Anterior cingulate cortex (tissue), 58 donors: ENCODE measurements at places on chromosomes 12 and 14.

DNA sequence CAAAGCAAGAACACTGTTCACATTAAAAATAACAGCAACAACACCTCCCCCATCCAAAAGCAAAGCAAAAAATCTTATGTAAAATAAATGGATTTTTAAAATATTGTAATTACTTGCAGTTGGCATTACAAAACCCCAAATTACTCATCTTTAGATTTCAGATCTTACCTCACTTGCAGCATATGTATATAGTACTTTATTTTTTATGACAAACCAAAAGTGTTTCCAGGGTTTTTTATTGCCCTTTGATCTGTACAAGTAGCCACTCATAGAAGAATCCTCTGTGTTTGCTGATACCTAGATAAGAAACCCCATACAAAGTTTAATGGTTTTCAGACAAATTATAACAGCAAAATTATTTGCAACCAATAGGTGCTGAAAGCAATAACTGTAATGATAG, 12.2 kb upstream of the NR2C1 start:
- DNase-seq: no peak

DNA sequence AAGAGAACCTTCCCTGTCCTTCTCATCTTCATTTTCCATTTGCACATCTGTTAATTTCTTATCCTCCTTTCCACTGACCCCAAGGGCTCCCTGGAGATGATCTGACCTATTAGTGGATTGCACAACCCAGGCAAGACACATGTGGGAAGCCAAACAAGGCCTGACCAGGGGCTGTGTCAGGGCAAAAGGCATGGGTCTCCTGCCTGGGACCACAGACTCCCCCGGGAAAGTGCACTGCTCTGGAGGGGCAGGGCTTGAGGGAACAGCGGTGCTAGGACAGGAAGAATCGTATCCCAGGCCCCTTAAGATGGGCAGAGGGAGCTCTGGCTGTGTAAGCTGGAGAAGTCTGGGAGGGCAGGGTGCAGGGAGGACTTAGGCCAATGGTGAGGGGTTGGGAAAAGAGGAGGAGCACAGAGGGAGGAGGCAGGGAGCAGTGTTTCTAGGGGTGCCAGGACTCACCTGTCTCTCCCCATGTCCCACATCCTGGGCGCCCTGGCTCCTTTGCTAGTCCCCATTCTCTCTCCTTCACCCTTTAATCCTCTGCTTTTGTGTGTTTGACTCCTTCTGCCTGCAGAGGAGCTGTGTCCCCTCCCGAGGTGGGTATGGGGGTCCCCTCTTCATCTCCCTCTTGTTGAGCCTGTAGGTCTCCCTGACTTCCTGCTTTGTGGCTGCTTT, 25.3 kb downstream of the PLEKHG3 start:
- no peak for DNase-seq

GRCh38 chr12:53042607-53043454, 7.0 kb upstream of the TNS2 start:
- DNase-seq: no peak

DNA sequence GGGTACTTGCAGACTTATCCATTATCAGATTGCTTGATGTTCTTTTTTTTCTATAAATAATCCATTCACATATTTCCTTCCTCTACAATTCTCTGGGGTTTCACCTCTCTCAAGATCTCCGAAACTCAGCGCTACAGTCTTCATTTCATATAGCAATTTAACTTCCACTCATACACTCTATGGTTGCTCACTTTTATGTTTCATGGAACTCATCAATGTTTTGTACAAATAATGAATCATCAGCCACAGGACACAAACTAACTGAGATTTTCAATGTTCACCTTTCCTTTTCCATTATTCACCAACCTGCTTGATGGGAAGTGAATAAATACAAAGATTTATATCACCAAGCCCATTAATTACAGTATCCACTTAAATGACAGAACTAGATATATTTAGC, 534.7 kb downstream of the LRFN5 start:
- DNase-seq: no peak

DNA sequence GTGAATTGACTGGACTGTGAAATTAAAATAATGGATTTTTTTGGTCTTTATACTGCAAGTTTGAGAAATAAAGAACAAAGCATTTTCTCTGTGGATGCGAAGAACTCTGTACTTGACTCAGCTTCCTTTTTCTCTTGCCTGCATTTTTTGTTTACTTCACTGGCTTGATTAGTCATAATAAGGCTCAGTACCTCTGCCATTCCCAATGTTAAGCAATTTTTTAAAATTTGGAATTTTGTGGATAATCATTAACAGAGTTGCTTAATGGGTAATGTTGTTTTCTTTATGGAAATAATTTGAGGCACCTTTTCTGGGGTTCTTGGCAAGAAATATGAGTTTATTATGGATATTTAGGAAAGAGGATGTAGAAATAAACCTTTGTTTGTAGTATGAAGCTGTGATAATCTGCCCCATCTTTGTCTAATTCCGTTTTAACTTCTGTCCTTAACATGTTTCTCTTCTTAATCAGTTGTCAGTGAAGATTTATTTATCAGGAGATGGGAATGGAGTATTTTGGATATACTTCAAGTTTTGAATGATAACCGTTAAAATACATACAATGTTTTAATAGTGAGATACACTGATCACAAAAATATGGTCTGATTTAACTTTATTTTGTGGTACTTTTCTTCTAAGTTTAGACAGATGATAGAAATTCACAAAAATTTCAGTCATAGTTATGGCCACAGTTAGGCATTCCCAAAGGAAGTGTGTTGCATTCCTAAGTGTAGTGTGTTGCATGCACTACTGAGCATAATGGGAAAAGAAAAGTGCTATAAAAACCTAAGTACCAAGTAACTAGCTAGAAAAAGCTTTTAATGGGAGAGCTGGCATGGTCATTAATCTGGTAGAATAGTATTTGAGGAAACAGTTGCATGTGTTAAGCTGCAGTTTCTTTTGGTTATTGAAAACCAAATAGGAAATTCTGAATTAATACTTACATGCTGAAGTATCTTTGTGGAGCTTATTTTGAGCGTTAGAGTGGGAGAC, 27.7 kb downstream of the WNK1 start:
- no peak for DNase-seq

DNA sequence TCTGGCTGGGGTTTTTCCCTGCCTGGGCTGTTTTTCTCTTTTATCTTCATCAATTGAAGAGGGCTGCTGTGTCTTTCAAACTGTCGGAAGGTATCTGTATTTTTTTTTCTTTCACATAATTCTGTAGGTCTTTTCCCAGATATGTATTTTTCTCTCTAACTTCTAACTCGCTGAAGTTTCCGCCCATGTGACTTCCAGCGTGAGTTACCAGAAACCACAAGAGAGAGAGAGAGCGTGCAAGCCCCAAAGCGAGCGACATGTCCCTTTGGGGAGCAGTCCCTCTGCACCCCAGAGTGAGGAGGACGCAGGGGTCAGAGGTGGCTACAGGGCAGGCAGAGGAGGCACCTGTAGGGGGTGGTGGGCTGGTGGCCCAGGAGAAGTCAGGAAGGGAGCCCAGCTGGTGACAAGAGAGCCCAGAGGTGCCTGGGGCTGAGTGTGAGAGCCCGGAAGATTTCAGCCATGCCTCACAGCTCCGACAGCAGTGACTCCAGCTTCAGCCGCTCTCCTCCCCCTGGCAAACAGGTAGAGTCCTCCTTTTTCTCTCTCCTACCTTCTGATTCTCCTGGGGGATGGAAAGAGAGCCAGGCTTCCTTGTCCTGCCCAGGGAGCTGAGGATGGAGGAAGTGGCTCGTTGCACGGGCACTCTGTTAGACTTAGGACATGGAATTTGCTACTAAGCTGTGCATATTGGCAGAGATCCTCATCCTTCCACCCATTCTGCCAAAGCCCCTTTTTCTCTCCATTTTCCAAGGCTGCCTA, at the start of gene BATF:
Gene BATF (plus strand): TSS at position 246 of the 759 bp plus-strand sequence. CDS start 214 bp downstream, at position 460.
- DNase-seq: no peak

DNA sequence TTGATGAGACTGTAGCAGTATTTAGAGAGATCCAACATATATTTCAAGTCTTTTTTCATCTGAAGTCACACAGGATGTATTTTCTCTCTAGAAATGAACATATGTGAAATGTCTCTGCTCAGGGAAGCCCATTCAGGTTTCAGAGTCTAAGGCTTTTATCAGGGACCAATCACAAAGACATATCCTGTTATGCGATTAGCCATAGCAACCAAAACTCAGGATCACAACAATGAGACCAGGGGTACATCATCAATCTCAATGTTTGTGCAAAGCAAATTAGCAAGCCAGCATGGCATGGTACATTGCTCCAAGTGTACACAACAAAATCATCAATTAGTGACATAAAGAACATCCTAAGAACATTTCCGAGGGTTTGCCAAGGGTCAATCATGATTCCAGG, 99.2 kb upstream of the AMN1 start:
- no peak for DNase-seq

- no peak for DNase-seq
Observed at GRCh38 chr12:74169607-74170006, 368.0 kb upstream of the ATXN7L3B start.

DNA sequence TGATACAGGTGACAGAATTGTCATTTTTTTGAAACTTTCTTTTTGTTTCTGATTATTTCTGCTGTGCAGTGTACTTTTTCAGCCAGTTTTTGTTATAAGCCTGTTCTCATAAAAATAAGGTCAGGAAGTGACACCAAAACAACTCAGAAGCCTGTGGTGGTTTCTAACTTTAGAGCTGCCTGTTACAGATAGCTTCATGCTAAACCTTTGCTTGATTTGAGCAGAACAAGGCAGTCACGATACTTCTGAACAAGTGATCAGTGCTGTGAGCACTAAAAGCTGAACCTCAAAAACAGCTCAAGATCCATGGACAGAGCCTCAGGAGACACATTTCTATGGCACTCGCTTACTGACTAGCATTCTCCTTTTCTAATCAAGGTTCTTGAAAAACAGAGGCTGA, 82.0 kb downstream of the PRKCH start:
- no peak for DNase-seq

- DNase-seq: no peak
Observed at GRCh38 chr14:29216268-29217232, 450.0 kb downstream of the FOXG1 start.

GRCh38 chr14:94046696-94047250, 20.6 kb downstream of the OTUB2 start:
- DNase-seq: no peak

DNA sequence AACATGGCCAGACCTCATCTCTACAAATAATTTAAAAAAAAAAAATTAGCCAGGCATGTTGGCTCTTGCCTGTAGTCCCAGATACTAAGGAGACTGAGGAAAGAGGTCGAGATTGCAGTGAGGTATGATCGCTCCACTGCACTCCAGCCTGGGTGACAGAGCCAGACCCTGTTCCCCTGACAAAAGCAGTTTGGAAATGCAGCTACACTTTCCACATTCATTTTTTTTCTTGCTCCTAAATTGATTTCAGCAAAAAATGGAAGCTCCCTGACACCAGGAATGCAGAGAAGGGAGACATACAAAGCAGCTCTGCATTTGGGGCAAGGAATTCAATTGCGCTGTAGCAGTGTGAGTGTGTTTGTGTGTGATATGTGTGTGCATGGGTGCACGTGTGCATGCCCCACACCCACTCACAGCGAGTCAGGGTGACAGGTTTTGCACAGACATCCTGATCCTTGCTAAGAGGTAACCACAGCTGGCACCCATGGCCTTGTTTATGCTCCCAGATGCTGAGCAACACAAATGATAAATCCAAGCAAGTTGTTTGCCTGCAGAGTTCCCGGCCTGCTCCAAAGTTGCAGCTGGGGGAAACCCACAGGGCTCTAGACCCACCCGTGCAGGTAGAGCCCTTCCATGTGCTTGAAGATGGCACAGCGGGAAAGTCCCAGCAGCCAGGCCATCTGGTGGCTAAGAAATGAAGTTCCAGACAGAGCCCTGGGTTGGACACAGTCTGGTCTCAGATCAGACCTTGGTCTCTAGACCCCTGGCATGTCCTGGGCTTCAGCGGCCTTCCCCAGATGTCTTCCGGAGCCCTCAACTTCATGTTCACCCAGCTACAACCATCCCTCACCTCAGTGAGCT, 25.9 kb upstream of the BDKRB2 start:
- DNase-seq: no peak

GRCh38 chr14:96852823-96853422, 55.7 kb downstream of the VRK1 start:
- DNase-seq: no peak

DNA sequence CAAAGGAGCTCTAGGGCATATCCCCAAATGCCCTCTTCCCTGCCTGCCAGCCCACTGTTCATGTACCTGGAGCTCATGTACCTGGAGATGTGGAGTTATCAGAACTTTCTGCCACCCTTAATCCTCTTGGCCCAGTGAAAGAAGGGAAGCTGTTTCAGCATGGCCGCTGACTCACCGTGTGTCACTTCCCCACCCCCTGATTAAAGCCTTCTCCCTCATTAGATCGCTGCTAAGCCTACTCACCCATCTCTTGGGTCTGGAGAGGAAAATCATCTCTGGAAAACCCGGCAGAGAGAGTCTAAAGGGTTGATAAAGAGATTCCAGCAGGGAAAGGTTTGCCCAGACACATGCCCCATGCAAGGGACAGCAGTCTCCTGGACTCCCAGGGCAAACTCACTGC, 4.5 kb upstream of the LTBP2 start:
- DNase-seq: no peak

- no peak for DNase-seq
Observed at GRCh38 chr14:81329640-81330381, 70.3 kb downstream of the STON2 start.

GRCh38 chr12:53300187-53300586, 692 bp downstream of the MYG1 start:
- no peak for DNase-seq

DNA sequence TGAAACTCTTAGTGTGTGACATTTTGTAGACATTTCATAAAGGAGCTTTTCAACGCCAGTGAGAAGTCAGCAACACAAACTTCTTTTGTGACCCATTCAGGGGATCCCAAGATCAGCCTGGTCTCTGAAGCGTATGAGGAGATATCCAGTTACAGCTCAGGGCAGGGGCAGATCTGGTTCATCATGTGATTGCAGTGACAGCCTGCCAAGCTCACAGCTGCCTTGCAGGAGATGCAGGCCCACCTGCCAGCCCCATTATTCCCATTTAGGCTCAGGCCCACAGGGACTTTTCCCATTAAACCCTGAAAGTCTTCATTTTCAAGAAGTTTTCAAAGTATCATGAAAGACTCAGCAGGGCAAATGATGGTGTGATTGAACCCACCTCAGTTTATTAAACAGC, 38.3 kb downstream of the SRGAP1 start:
- no peak for DNase-seq

- no peak for DNase-seq
Observed at GRCh38 chr12:2583091-2583497, 211.7 kb upstream of the FKBP4 start.

GRCh38 chr12:70330158-70330557, 35.9 kb upstream of the KCNMB4 start:
- no peak for DNase-seq
